ENCODE measurements at places on chromosomes 3 and 15.

GRCh38 chr15:27576576-27576975 is 522.5 kb downstream of the OCA2 start:
- DNase-seq: no peak

DNA sequence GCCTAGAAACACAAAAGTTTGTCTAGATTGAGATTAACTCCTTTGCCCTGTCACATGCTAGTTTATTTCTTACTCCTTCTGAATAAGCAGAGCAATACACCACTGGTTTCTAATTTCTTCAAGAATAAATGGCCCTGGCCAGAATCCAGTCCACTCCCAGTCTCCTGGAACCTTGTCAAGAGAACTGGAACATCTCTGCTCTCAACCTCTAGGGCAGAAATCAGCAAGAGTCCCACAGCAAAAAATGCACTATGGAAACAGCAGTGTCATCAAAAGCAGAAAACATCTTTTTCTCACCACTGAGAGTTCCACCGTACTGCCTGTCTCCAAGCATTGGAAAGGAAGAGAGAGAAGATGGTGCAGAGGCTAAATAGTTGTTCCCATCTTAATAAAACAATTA is 35.9 kb upstream of the PPP2R3A start:
- DNase-seq: no peak

DNA sequence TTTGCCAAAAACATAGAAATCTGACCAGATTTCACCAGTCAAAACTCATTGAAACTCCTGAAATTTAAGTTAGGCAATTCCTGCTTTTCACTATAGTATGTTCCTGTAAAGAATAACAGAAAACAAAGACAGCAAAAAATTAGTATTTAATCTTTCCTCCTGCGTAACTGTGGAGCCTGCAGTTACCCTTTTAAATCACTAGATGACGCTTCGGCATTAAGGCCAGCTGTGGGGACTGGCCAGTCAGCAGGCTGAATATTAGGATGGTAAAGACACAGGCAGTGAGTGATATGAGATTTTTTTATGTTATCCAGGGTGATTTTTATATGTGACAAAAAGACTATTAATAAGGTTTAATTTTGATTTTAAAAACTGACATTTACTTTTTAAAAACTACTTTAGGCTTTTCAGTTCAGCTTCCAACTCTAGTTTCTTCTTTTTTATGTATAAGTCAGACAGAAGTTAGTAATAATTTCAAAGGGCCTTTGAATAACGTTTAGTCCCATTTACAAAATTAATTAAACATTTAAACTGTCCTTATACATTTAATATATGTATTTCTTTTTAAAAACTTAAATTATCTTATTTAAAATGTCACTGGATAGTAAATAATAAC is 165.1 kb downstream of the PPM1L start:
- no peak for DNase-seq

DNA sequence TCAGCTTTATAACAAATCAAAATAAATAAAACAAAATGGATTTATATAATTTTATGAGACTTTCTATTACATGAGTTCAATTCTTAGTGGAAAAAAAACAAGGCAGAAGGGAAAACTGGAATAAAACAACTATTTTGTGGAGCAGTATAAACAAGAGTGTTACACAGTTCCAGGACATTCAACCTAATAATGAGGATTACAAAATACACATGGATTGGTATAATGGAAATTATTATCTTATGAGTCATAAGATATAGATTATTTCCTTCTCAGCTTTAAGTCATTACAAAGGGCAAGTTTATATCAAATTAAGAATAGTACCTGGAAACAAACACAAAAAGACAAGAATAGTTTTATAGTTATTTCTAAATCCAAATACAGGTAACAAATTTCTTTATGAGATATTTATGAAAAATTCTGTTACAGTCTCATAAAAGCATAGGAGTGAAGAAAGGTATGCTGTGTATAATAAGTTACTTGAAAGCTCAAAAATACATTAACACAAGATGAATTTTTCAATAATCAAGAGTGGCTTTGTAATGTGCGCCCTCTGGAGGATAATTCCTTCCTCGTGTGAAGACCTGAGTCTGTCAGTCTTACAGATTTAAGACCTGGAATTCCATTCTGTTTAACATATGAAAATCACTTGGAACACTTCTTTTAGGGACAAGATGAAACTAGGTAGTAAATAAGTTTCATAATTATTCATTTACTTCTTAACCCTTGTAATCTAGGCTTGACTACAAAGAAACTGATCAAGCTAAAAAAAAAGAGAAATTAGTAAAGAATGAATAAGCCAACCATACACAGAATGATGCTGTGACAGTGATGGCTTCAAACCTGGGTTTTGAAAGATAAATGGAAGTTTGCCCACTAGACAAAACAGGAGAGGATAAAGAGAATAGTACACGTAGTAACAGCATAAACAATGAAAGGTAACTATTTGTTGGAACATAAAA is 9.5 kb downstream of the COPS2 start:
- peak; percentile 65 for DNase-seq

DNA sequence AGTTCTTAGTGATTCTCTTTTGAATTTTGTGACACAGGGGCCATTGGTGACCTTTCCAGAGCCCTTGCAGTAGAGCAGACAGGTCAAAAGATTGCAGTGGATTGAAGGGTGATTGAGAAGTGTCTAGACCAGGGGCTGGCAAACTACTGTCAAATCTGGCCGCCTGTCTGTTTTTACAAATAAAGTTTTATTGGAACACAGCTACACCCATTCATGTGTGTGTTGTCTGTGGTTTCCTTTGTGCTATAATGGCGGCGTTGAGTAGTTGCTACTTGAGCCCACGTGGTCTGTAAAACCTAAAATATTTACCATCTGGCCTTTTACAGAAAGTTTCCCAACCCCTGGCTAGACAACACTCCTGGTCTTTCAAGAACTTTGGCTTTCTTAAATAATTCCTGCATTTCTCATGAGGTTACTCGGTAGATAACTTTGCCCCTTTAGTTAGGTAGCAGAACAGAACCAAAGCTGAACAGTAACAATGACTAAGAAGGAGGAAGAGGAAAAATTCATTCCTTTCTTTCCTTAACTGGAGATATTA is 265.1 kb upstream of the NR2E3 start:
- DNase-seq: no peak

DNA sequence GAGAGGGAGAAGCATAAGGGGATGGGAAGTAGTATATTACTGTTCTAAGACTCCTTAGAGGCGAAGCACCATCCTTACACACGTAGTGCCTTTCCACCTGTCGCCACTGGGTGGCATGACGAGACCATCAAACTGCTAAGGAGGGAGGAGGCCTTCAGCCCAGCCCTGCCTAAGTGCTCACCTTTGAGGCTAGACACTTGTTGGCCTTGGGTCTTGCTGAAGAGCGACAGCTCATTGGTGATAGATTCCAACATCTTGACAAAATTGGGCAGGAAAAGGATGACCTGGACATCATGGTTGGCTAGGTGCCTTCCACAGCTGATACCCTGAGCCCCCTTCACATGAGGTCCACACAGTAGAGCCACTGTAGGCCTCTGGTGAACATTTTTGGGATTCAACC is 19.6 kb downstream of the CLK3 start:
- peak; percentile 88 for DNase-seq

DNA sequence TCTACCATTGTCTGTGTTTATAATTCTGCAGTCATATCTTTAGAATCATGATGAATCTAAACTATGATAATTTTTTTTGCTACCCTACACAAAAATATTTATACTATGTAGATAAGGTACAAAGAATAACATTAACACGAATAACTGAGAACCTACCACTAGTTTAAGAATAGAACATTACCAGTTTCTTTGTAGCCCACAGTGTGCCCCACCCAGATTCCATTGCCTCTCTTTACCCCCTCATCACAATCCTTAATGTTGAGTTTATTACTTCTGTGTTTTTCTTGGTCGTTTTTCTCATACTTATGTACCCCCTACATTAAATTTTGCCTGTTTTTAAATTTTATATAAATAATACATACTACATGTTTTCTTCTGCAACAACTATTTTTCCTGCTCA is 140.5 kb downstream of the BBX start:
- no peak for DNase-seq

- DNase-seq: no peak
Observed at GRCh38 chr15:80179025-80179759, 26.4 kb downstream of the FAH start.

- DNase-seq: no peak
Observed at GRCh38 chr3:56192001-56192400, 276.3 kb downstream of the ERC2 start.

- peak; percentile 1 for DNase-seq
Observed at GRCh38 chr3:19543212-19543841, 390.7 kb downstream of the EFHB start.

DNA sequence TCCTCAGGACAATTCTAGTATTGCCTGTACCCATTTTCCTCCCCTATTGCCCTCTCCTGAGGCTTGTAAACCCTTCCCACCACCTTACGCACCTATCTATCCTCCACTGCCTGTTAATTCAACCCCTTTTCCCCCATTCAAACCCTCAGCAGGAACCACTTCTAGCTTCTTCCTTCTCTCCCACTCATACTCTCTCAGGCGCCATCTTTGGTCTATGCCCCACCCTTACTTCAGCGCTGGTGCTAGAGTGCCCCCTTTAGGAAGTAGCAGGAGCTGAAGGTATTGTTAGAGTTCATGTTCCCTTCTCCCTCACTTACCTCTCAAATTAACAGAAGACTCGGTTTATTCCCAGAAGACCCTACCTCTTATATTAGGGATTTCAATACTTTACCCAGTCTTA is 121.8 kb upstream of the NLGN1 start:
- no peak for DNase-seq

GRCh38 chr15:78322243-78322642 is 17.9 kb upstream of the CRABP1 start:
- DNase-seq: no peak

DNA sequence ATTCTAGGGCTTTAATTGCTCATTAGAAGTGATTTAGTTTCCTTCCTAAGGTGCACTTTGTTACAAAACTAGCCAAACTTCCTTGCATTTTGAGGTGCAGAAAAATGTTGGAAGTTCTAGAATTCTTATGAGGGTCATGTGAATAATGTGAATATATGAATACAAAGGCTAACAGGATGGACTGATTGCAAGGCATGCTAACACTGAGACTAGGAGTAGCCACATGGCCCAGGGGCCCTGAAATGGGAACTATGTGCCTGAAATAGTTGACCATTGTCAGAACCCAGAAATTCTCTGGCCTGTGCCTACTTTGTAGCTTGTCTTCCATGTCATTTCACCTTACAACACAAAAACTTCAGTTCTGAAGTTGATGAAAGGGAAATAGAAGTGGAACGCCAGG is 10.8 kb downstream of the ASB7 start:
- no peak for DNase-seq

DNA sequence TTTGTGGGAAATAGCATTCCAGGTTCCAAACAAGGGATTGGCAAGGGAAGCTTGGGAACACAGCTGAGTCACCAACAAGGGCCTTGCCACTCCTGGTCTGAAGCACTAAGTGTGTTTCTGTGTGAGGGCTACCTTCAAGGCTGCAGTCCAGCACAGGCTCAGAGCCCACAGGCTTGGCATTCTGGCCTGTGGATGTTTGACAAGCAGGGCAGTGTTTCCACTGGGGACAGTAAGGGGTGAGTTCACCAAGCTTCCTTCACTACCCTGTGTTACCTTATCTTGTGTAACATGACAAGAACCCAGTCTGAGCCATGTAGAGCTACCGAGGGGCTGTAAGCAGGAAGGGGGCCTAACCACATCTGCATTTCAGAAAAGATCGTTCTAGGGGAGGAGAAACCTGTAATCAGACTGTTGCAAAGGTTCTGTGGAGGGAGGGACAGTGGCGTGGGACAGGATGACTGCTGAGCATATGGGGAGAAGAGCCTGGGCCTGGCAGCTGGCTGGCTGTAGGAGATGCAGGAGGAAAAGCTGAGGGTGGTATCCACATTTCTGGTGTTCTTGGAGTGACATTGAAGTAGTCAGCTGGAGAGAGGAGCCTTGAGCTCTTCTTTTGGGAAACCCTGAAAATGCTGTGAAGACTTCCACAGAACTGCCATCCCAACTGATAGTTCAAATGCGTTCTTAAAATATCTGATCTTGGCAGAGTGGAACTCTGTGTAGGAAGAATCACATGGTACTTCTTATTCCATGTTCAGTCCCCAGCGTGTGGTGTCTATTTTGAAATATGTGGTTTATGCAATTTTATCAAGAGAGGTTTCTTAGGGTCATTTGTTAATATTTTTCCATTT is 61.3 kb downstream of the CTDSPL start:
- DNase-seq: no peak

DNA sequence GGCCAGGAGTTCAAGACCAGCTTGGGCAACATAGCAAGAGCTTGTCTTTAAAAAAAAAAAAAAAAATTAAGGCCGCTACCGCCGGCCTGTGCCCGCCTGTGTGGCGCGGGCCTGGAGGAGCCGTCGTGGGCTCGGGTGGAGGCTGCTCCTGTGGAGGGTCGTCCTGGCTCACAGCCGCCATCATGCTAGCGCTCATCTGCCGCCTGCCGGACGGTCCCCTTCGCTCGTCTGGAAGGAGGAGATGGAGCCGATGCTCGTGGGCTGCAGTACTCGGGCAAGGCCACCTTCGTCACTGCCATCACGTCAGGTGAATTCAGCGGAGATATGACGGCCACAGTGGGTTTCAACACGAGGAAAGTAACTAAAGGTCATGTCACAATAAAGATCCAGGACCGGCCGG is 37.4 kb downstream of the TFRC start:
- DNase-seq: no peak

- DNase-seq: peak; percentile 20
Observed at GRCh38 chr3:150666167-150666566, 37.6 kb downstream of the ERICH6 start.

DNA sequence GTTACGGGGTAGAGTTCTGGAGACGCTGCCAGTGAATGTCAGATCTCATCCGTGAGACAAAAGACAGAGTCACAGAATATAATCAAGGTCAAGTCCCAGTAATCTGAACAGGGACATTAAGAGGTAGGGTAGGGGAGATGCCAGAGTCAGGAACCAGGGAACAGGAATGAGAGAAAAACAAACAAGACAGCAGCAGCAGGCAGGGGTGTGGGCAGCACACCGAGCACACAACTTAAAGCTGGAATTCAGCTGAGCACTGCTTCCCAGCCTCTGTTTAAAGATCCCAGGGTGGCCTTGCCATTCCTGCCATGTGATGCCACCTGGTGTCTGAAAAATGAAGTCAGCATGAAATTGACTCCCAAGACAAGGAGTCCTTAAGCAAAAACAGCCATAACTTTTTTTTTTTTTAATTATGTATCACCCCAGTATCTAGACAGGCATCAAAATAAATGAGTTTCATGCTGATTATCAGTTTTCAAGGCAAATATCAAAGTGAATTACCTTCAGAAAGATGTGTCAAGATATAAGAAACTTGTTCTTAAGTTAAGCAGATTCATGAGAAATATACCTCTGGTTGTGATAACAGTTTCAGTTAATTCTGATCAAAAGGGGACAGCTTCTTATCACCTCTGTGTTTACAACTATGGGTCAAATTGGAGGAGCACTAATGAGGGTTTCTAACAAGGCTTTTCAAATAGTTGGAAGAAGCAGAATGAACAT is 203.7 kb downstream of the SLC9A9 start:
- no peak for DNase-seq

DNA sequence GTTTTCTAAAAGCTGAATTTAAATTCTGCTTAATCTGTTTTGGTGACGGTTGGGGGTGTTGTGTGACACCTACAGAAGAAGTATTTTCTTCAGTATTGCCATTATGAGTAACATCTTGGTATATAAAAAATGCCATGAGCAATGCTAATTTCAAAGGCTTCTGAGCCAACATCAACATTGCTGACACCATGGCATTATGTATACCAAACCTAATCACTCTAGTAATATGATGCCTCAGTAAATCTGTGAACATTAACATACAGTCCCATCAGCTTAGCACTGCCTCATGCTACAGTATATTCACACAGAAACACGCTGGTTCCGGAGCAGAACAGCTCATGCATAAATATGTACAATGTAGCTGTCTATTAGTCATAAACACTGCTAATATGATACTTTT is 75.8 kb downstream of the ZPLD1 start:
- no peak for DNase-seq

GRCh38 chr3:17238023-17238422 is 353.3 kb downstream of the PLCL2 start:
- DNase-seq: no peak
